ENCODE measurements at places on chromosomes 5 and 9.

- DNase-seq: no peak
Observed at GRCh38 chr9:79559495-79560181, 12.1 kb upstream of the TLE4 start.

DNA sequence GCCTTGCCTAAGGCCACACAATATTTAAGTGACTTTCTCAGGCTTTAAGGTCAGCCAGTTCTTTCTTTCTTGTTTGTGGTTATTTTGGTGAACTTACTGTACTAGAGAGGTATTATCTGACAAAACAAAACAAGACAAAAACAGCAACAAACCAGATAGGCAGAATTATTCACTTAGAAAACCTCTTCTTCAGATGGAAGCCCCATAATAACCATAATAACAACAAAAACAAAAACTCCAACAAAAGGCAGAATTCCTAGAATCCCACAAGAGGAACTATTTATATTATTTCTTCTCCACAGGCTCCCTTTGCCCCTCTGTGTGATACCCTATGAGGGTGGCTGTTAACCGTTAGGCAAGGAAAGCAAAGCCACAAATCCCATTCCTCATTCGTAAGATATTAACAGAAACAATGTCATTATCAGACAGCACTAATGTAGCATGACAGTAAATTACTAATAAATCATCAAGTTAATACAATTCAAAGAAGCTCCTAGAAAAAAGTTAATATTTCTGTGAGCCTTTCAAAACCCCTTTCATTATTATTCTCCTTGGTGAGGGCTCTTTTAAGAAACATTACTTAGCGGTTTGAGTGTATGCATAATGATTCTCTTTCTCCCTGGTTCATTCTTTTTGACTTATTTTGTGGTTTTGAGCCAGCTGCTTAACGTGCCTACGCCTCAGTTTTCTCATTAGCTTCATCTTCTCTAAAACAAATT is 274.9 kb downstream of the EFNA5 start:
- no peak for DNase-seq

- peak; percentile 58 for DNase-seq
Observed at GRCh38 chr9:19102181-19102630, 498 bp downstream of the HAUS6 start.

DNA sequence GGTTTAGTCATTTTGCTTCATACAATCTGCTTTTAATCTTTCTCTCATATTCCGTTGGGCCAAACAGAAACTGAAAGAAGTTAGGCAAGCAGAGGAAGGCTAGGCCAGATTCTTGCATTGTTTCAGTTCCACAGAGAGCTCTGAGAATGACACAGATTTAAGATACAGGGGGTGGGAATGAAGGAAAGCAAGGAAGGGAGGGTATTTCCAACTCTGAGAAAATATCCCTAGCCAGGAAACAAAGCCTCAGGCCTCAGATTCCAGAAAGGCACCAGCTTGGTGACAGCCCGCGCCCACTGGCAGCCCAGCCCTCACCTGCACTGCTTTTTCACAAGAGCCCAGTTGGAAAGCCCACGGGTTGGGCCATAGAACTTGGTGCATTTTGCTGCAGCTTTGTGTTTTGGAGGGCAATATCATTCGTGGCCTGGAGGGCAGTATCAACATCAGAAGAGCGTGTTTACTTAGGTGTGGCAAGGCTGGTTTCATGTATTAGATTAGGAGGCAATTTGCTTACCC is 63.5 kb downstream of the ENC1 start:
- DNase-seq: no peak

DNA sequence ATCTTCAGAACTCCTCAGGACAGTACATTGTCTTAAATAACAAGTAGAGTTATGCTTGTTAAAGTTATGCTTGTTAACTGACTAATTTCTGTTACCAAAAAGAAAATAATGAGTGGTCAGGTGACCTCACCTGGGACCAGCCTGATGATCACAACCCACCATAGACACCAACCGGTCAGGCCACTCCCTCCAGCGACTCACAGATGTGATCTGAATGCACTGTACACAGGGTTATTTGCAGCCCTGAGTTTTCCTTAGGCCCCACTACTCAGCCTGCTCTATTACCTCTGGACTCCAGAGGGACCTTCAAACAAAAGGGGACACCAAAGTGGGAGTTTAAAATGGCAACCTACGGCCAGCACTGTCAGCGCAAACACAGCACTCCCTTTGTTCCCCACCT is 55.3 kb downstream of the ARSB start:
- DNase-seq: no peak

- DNase-seq: no peak
Observed at GRCh38 chr5:71880536-71880935, 161.5 kb downstream of the CARTPT start.

DNA sequence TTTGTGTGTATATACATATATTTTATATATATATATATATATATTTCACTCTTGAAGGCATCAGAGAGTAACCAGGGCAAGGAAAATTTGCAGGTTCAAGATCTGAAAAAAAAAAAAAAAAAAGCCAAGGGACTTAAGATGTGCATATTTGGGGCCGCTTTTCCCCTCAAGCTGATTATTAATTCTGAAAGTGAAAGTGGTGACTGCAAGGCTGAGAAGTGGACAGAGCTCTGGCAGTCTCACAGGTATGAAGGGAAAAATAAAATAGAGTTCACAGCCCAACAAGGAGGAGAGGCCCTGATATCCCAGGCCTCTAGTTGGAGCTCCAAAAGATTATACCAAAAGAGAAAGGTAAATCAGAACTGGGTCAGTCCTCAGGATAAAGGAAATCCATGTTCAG is 234.4 kb upstream of the GAS1 start:
- DNase-seq: no peak

DNA sequence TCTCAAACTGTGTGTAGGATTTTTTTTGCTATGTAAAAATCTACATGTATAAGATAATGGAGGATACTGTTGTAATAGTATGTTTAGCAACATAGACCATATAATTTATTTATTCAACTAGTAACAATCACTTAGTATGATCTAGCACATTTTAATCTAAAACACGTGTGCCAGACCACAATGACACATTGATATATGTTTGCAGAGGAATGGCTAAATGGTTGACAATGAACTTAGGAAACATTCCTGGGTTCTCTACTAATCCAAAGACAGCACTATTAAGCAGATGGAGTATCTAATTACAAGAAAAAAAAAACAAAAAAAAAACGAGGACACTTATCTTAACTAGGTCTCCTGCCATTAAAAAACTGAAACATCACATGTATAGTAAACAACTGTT is 261.7 kb upstream of the PAPPA start:
- no peak for DNase-seq

DNA sequence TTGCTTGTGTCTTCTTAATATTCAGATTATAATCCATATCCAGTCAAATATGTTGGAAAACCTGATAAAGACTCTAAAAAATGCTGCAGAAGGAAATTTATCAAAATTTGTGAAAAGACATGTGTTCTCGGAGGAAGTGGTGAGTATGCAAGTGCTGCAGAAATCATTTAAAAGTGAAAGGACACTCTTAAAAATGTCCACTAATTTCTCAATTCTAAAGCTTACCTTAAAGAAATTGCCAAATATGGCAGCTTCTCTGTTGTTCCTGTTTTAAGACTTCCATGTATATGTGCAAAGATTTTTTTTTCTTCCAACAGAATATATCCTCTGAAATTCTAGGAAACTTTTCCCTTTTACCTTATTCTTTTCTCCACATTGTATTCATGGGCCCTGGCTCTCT is 32.4 kb downstream of the PTCD2 start:
- no peak for DNase-seq

- DNase-seq: no peak
Observed at GRCh38 chr5:33075731-33076130, 364.6 kb downstream of the NPR3 start.

DNA sequence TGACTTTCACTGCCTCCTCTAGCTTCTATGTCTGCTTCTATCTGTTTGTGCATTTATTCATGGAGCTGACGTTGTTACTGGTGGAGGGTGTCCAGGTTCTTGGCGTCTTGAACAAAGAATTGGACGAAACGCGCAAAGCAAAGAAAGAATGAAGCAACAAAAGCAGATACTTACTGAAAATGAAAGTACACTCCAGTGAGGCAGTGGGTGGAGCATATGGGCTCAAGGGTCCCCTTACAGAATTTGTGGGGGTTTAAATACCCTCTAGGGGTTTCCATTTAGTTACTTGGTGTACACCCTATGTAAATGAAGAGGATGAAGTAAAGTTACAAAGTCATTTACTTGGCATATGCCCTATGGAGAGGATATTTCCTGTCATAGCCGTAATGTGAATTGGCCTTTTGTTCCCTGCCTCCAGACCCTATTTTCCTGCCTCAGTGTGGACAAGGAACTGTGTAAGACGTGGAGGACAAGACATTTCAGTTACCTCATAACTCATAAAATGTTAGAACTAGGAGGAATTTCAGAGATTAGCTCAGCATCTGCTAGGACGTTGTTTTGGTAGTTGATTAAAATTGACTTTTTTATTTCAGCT is 3.1 kb downstream of the POLR3G start:
- no peak for DNase-seq

DNA sequence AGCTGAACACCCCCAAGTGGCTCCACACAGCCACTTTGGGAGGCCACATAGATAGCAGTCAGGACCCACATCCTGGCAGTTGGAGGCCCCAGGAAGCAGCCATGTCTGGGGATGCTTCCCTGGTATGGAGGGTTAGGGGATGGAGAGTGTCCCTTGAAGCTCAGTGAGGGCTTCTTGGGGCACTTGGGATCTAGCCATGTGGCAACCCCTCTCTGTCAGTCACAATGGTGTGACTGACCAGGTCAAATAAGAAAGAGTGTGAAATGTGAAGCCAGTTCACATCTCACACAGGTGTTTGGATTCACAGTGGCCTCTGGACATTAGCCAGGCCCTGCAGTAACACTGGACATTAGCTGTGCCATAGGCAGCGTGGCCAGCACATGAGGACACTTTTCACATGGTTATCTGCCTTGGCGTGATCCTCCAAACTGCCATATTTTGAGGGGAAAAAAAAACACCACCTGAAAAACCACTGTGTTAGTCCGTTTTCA is 53.9 kb upstream of the IL17B start:
- DNase-seq: no peak

DNA sequence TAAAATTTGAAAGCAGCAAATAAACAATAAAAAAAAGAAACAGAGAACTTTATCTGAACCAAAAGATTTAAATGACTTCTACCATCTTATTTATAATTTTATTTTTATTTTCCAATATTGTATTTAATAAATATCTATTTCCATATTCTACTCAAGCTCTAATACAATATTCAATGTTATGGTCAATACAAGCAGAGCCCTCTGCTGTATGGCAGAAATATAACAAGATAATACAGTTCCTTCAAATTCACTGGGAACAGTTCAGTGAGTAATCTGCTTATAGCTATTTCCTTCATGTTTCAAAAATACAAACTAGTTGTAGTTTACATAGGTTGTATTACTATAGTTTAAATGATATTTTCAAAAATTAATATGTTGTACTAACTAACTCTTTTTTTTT is 332.7 kb downstream of the PRDM9 start:
- no peak for DNase-seq

- no peak for DNase-seq
Observed at GRCh38 chr5:156920042-156920860, 42.8 kb downstream of the TIMD4 start.

- no peak for DNase-seq
Observed at GRCh38 chr9:6147846-6148245, 67.8 kb upstream of the IL33 start.

GRCh38 chr5:119512277-119512676 is 60.0 kb downstream of the HSD17B4 start:
- peak; percentile 23 for DNase-seq

DNA sequence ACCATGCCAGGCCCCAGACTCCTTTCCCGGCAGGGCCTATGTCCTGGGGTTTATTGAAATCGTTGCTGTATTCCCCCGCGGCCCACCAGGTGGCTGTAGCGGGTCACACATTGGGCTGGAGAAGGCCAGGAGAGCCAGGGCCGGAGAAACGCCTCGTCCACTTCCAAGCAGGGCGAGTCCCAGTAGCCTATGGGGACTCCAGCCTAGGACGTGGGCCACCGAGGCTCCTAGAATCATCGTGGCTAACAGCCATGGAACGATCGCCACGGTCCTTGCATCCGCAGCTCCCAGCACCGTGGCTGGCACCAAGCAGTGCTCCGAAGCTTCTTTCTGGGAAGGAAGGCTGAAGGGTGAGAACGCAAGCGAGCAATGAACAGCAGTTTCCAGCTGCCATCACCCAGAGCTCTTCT is 87.7 kb downstream of the ENTREP1 start:
- no peak for DNase-seq

- DNase-seq: no peak
Observed at GRCh38 chr5:116404016-116404415, 170.6 kb downstream of the SEMA6A start.

GRCh38 chr5:72818866-72819534 is 2.5 kb downstream of the TNPO1 start:
- peak; percentile 10 for DNase-seq

DNA sequence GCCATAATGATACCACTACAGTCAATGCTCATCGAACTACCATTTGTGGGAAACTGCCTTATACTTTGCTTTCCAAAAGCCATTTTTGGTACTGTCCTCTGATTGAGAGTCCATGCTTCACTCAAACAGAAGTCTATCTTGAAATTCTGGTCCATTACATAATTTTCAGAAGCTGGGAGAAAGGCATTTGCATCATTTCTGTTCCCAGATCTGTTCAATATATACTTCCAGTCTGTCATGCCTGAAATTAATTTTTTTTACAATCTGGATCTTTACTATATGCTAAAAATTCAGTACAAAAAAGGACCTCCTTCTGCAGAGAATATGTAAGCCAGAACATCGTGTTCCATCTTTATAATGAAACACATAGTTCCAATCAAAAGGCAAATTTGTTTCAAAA is 528.9 kb upstream of the MEF2C start:
- DNase-seq: no peak

- DNase-seq: no peak
Observed at GRCh38 chr9:108099854-108100253, 610.3 kb upstream of the KLF4 start.

GRCh38 chr9:113598451-113598850 is 134.9 kb downstream of the RGS3 start:
- no peak for DNase-seq

Measured in hematopoietic multipotent progenitor cell (in vitro differentiated cells).